ENCODE measurements at places on chromosomes 12 and 14. TPM values are rescaled to one million over a fixed set of nuclear protein-coding genes. Genes with fewer than 3 reads are reported as not detected.

Gene PSMC1
- total RNA-seq: 87.2 TPM

Gene SNX6
- 83.7 TPM for total RNA-seq

Gene LAG3
- total RNA-seq: 1.2 TPM

Gene PAPLN
- total RNA-seq: 19.4 TPM

Gene ZNF705A
- total RNA-seq: not detected

Gene GLIPR1L1
- total RNA-seq: not detected

Gene ARMH4
- 8.5 TPM for total RNA-seq

Gene PPHLN1
- total RNA-seq: 45.3 TPM

Gene SPTB
- total RNA-seq: 2.5 TPM

Gene RAPGEF3
- 18.3 TPM for total RNA-seq

Gene DCD
- total RNA-seq: not detected

Gene NUDT14
- 15.9 TPM for total RNA-seq

DNA sequence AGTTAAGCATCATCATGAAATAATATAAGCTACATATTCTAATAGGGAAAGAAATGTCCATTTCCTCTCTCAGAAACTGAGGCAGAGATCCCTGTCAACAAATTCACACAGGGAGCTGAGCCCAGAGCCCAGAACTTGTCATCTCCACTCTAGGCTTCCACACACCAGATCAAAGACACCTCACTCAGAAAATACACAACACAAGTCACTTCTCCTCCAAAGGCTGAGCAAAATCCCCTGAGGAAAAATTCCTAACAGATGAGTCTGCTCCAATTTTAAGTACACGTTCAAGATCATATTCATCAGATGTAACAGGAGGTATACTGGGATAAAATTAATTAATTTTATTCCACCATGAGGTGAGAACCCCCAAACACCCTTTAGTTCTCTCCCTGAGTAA, 227.3 kb downstream of the DPF3 start:
- no peak for DNase-seq

DNA sequence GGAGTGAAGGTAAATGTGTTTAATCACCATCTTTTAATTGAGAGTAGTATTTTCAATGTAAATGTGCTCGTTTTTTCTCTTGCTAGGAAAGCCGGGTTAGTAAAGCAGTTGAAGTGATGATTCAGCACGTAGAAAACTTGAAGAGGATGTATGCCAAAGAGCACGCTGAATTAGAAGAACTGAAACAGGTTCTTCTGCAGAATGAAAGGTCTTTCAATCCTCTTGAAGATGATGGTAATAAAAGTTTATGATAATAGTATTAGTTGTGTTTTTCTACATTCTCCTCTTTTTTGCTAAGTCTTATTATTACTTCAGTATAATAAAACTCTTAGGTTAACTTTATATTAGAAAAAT, 93.9 kb downstream of the DNAI7 start:
- DNase-seq: no peak

DNA sequence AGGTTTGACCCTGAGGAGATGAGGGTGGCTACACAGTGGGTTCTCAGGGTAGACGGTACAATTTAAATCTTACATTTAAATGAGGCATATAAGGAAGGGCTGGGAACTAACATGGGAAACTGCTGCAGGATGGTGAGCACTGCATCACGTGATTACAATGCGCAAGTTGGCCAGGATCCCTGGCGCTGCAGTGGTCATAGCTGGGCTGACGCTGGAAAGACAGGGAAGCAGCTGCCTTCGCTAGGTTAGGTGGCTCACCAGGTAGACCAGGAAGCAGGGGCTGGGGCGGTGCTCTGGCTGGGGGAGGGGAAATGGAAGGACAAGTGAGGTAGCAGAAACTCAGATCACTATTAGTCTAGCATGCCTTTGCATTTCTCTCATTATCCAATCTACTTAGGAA, 149.9 kb downstream of the FOXN3 start:
- no peak for DNase-seq

GRCh38 chr12:27467641-27468040, 21.1 kb downstream of the SMCO2 start:
- DNase-seq: no peak

- peak; percentile 77 for DNase-seq
Measured at GRCh38 chr14:104114421-104115130, 23.8 kb upstream of the KIF26A start.

- no peak for DNase-seq
Measured at GRCh38 chr14:98404811-98405210, 867.2 kb downstream of the BCL11B start.

DNA sequence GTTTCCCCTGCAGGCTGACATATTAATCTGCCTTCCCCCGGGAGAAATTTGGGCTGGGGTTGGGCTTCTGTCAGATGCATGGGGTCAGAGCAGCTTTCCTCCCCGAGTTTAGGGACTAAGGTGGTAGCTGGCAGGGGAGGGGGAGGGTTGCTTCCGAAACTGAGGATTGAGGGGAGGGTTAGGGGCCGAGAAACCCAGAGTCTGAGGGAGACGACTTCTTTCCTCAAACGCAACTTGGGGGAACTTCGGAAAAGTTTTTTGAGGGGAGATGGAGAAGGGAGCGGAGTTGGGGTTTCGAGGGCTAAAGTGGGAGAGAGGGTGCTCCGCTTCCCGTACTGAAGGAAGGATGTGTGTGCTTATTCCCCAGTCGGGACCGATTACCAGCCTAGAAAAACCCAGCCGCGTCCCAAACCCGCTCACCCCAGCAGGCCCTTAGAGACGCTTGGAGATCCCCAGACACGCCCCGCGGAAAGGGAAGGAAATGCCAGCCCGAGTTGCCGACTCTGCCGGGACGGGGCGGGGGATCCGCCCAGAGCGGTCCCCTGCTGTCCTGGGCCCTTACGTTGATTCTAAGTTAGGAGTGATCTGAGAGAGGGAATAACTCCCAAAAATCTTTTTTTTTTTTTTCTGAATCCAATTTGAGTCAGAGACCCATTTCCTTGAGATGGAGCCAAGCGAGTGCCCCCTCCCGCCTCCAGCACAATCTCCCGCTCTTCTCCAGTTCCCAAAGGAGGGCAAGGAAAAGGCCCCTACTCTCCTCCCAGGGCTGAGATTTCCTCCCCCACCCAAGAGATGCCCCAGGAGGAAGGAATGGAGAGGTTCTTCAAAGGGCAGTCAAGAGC, 61.9 kb downstream of the SMUG1 start:
- DNase-seq: peak; percentile 93

DNA sequence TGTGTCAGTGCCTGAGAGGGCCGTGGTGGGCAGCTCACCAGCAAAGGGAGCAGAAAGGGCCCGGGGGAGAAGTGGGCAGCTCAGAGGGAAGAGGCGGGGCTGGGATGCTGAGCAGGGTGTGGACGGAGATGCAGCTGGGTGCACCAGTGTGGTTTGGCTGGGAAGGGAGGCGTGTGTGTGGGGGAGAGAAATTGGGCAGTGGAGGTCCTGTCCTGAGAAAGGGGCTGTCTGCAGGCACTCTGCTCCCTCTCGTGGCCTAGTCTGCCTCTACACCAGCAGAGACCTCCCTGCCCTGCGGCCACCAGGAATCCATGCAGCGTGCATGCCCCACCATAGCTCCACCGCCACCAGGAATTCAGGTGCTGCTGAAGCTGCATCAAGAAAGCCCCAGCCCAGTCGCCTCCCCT, 6.4 kb downstream of the TMEM121 start:
- DNase-seq: no peak

DNA sequence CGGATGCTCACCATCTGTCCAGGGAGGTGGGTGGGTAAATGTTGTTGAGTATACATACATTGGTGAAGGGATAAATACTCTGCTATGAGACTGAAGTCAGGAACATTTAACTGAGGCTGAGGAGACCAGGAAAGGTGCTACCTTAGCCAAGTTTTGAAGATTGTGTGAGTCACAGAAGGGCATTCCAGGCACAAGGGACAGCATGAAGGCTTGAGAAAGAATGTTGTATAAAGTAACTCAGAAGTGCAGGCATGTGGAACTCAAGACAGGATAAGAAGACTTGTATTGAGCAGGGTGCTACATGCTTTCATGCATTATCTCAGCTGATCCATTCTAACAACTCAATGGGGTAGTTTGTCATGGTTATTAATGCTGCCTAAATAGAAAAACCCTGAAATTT, 112.7 kb downstream of the IPO8 start:
- no peak for DNase-seq

GRCh38 chr12:64943686-64944085, 119.2 kb downstream of the TBC1D30 start:
- DNase-seq: no peak

DNA sequence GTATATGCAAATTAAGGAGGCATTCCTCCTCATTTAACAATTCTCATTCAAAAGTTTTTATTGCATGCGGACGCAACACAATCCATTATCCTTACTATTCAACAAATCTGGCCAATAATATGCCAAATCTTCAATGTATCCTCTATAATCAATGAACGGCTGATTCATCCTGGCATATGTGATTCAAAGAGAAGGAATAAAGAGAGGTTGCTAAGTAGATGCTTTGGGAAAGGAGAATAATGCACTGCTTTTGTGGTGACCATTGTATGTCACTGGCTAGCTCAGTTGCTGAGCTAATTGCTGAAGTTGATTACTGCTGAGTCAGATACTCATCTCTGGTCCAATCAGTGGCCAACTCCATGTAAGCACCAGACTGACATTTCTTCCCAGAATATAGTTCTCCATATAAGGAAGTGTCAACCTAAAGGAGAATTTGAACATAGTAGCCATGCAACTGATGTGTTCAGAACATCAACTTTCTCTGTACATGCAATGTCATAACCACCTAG, 148.0 kb downstream of the PDZRN4 start:
- no peak for DNase-seq

DNA sequence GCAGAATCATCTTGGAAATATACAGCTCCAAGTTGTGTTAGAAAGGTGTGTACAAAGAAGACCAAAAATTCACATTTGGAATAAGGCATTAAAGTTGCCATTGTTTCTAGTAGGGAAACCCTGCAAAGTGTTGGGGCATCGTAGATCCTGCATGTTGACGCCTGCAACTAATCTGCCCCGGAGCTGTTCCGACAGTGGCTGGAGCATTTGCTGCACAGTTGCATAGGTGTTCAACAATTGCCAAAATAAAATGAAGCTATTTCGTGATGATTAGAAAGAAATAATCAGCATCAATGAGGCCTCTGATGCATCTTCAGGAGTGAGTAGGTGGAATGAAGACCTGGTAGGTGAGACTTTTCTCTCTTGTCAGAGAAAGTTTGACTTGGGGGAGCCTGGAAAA, 47.3 kb downstream of the DAD1 start:
- DNase-seq: no peak

GRCh38 chr12:46269429-46270241, 792 bp upstream of the SLC38A1 start:
- no peak for DNase-seq

GRCh38 chr12:49461221-49461620, 77.6 kb upstream of the KCNH3 start:
- no peak for DNase-seq

GRCh38 chr14:41668356-41668755, 61.7 kb downstream of the LRFN5 start:
- DNase-seq: no peak

- no peak for DNase-seq
Measured at GRCh38 chr14:89504602-89505313, 87.7 kb upstream of the FOXN3 start.

GRCh38 chr14:81314443-81315175, 85.5 kb downstream of the STON2 start:
- no peak for DNase-seq

- no peak for DNase-seq
Measured at GRCh38 chr12:110995016-110995415, 74.6 kb upstream of the MYL2 start.

DNA sequence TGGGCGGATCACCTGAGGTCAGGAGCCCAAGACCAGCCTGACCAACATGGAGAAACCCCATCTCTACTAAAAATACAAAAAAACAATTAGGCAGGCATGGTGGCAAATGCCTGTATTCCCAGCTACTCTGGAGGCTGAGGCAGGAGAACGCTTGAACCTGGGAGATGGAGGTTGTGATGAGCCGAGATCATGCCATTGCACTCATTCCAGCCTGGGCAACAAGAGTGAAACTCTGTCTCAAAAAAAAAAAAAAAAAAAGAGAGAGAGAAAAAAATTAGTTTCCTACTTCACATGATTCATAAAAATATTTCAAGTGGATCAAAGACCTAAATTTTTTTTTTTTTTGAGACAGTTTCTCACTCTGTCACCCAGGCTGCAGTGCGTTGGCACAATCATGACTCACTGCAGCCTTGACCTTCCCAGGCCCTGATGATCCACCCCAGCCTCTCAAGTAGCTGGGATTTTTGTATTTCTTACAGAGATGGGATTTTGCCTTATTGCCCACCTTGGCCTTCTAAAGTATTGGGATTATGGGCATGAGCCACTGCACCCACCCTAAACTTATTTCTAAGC, 24.9 kb downstream of the FCF1 start:
- no peak for DNase-seq

DNA sequence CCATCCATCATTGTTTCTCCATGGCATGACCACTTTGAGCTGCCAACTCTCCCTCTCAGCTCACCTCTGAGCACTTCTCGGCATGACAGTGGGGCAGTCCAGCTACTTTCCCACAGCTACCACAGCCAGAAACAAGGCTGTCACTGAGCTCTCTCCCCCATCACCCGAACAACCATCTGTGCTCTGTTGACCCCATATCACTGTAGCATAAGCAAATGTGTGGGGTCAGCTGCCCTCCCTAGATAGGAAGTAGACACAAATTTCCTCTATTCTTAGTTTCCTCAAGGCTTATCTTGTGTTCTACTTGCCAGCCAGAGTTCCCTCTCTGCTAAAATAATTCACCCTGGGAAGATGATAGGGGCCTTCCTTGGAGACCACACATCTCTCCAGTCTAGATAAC, 82.6 kb upstream of the FUT8 start:
- DNase-seq: no peak

GRCh38 chr12:5200278-5201087, 156.8 kb downstream of the KCNA5 start:
- no peak for DNase-seq

GRCh38 chr14:22830443-22831010, 840 bp downstream of the MRPL52 start:
- no peak for DNase-seq

- no peak for DNase-seq
Measured at GRCh38 chr12:12016284-12017100, 54.2 kb upstream of the BCL2L14 start.

DNA sequence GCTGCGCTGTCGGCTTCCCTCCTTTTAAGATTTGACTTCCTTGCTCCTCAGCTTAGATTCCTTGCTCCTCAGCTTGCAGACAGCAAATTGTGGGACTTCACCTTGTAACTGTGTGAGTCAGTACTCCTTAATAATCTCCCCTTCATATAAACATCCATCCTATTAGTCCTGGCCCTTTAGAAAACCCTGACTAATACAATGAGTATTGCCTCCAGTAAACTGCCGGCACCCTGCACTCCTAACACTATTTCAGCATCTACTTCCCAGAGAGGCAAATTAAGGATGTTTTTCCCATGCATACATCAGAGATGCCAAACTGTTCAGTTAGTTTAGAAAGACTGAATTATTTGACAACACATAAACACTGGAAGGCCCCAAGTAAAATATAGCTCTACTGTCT, 611.3 kb upstream of the TMEM132C start:
- no peak for DNase-seq

GRCh38 chr14:62216121-62216520, 453.9 kb downstream of the SNAPC1 start:
- no peak for DNase-seq

Measured in posterior vena cava (tissue), 2 donors.